Breast epithelium (tissue), 4 donors: ENCODE measurements at places on chromosomes 6 and 20. TPM values are rescaled to one million over a fixed set of nuclear protein-coding genes. Genes with fewer than 3 reads are reported as not detected.
A peak's percentile ranks its signal among the peaks of the same experiment; 100 is the strongest.

The CCR6 gene
- total RNA-seq: 0.73 TPM

The SLC35D3 gene
- total RNA-seq: not detected

The SLC22A16 gene
- total RNA-seq: 2.9 TPM

The NHLRC1 gene
- 3.2 TPM for total RNA-seq

The CD24 gene
- 16.8 TPM for total RNA-seq

The IL17F gene
- total RNA-seq: not detected

DNA sequence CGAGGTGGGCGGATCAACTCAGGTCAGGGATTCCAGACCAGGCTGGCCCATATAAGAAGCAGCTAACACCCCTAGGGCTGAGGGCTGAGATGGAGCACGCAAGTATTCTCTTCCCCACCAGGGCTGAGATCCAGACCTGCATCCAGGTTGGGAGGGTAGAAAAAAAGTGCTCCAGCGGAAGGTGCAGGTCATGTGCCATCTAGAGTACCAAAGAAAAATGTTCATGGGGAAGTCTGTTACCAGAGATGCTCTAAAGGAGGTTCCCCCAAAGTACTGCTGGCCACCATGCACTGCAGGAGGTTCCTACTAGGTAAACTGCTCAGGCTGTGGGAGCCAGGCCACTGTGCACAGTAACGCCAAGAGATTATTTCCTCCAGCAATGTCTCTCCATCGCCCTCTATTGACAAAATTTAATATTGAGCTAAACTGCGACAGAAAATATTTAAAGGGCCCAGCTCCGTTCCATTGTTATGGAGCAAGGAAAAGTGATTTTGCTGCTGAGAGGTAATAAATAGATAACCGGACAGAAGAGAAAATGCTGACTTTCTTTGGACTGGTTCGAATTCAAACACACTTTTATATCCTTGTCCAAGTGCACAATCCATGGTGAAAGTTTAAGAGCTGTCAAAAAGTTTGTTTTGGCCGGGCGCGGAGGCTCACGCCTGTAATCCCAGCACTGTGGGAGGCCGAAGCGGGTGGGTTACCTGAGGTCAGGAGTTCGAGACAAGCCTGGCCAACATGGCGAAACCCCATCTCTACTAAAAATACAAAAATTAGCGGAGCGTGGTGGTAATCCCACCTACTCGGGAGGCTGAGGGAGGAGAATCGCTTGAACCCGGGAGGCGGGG is 159.9 kb downstream of the OR2B2 start:
- peak overlapping the region; percentile 88 for H3K27ac ChIP-seq
- H3K4me1 ChIP-seq: no peaks in the 10 kb centered on the region
- no peak for DNase-seq
- H3K4me3 ChIP-seq: peak overlapping the region; percentile 56
- H3K27me3 ChIP-seq: no peaks in the 10 kb centered on the region

DNA sequence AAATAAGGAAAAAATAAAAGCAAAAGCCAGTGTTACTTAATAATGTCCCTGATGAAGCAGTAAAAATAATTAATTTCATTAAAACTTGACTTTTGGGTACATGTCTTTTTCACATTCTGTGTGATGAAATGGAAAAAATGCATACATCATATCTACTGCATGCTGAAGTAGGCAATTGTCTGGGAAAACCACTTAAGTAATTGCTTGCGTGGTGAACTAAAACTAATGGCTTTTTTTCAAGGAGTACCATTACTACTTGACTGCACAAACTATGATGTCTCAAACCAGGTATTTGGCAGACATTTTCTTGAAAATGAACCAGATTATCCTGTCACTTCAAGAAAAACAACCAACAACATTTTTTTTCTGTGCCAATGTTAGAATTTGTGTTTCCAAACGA is 91.3 kb upstream of the AKIRIN2 start:
- no peaks in the 10 kb centered on the region for H3K36me3 ChIP-seq
- DNase-seq: no peak
- H3K27ac ChIP-seq: no peak overlapping the region
- no peaks in the 10 kb centered on the region for H3K4me1 ChIP-seq

DNA sequence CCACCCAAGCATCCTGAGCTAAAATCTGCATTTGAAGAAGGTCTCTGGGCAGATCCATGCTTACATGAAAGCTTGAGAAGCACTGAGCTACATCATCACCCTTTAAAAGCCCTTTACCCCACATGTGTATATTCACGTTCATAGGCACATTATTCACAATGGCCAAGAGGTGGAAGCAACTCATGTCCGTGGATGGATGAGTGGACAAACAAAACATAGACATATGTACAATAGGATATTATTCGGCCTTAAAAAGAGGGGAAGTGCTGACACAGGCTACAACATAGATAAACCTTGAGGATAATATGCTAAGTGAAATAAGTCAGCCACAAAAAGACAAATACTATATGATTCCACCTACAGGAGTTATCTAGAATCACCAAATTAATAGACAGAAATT is 17.6 kb downstream of the ADGRF5 start:
- no peaks in the 10 kb centered on the region for H3K27me3 ChIP-seq
- no peaks in the 10 kb centered on the region for H3K4me1 ChIP-seq
- no peaks in the 10 kb centered on the region for H3K36me3 ChIP-seq
- no peak overlapping the region for H3K27ac ChIP-seq

- no peaks in the 10 kb centered on the region for H3K27me3 ChIP-seq
- H3K4me3 ChIP-seq: no peak overlapping the region
- no peaks in the 10 kb centered on the region for H3K4me1 ChIP-seq
- H3K27ac ChIP-seq: no peak overlapping the region
- DNase-seq: no peak
Observed at GRCh38 chr6:28462401-28462800, 19.1 kb upstream of the ZSCAN23 start.

DNA sequence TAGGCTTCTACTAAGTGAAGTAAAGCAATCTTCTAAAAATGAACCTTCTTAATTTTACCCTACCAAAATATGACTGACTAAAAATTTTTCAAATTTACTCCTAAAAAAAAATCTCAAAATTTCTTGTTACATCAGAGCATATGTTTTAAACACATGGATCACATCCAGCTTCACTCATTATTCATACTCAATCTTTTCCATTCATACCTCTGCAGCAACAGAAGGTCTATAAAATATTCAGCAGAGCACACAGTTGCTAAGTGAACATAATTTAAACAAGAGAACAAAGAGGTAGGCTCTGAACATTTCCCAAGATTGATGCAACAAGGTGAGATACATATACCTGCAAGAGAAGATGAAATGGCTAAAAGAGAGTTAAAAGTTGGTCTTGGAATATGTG is 213.9 kb downstream of the SOD2 start:
- no peak for DNase-seq
- H3K4me1 ChIP-seq: no peaks in the 10 kb centered on the region
- H3K4me3 ChIP-seq: no peak overlapping the region
- H3K27me3 ChIP-seq: no peaks in the 10 kb centered on the region

DNA sequence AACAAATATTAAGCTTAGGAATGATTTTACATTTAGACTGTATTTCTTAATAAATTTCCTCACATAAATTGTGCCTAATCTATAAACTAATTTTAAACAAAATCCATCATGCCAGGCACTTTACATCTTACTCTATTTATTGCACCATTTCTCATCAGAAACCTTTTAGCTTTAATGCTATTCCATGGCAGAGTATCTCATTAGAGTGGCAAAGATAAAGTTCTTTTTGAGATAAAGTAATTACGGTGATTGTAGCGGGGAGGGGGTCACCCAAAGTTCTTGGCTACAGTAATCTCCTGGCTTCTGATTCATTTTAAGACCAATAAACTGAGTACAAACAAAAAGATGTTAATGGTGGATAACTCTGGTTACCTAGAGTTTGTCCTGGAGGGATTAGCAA is 532.1 kb downstream of the PRKN start:
- H3K4me3 ChIP-seq: no peak overlapping the region
- H3K27me3 ChIP-seq: no peaks in the 10 kb centered on the region
- no peaks in the 10 kb centered on the region for H3K4me1 ChIP-seq
- no peaks in the 10 kb centered on the region for H3K36me3 ChIP-seq
- H3K27ac ChIP-seq: no peak overlapping the region
- DNase-seq: no peak
